ENCODE measurements at places on chromosomes 16 and 17. TPM values are rescaled to one million over a fixed set of nuclear protein-coding genes. Genes with fewer than 3 reads are reported as not detected.

Gene OTOP2
- total RNA-seq: not detected

GRCh38 chr16:67734731-67735201, 15.7 kb upstream of the GFOD2 start:
- DNase-seq: peak; percentile 38

Gene TNK1
- not detected for total RNA-seq

DNA sequence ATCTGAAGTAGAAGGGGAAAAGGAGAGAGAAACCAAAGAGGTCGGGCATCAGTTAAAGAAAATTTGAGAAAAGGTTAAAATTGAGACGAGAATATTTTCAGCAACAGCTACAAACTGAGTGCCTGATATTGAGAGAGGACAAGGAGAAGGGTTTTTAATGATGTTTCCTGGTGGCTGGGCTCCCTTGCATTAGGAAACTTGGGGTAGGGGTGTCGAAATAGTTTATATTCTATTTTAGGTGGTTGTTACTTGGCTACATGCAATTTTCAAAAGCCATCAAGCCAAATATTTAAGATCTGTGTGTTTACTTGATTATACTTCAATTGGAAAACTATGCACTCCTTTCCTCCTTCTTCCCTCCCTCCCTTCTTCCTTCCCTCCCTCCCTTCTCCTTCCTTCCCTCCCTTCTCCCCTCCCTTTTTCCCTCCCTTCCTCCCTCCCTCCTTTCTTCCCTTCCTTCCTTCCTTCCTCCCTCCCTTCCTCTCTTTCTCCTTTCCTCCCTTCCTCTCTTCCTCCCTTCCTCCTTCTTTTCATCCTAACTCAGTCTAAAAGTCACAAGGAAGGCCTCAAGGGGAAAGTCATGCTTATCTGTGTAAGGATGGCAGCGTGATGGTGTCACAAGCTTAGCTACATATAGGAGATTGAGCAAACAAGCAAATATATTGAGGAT, 1.8 kb upstream of the APOH start:
- no peak for DNase-seq

Gene HSPB9
- total RNA-seq: not detected

GRCh38 chr16:74455619-74456289, 34.5 kb upstream of the CLEC18B start:
- DNase-seq: peak; percentile 93

DNA sequence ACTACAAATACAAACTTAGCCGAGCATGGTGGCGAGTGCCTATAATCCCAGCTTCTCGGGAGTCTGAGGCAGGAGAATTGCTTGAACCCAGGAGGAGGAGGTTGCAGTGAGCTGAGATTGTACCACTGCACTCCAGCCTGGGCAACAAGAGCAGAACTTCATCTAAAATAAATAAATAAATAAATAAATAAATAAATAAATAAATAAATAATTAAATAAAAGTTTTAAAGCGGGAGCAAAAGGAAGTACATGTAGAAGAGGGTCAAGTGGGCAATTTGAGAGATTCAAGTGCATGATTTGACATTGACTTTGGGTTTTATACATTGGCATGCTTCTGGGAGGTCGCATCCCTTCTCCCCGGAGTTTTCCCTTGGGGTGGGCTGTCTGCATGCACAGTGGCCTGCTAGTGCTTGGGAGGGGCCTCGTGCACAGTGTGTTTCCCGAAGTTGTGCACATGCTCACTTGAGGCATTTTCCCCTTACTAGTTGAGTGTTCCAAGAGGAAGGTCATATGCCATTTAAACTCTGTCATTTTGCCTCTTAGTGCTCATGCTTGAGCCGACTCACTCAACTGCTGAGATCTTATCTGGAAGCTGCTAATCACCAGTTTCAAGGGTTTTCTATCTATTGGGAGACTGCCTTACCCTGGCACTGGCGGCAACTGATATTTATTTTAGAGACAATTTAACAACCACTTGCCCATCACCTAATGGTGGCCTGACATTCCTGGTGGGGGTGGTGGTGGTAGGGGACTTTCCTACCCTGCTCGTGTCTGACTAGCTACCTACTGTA, 193.2 kb upstream of the MPHOSPH6 start:
- no peak for DNase-seq

DNA sequence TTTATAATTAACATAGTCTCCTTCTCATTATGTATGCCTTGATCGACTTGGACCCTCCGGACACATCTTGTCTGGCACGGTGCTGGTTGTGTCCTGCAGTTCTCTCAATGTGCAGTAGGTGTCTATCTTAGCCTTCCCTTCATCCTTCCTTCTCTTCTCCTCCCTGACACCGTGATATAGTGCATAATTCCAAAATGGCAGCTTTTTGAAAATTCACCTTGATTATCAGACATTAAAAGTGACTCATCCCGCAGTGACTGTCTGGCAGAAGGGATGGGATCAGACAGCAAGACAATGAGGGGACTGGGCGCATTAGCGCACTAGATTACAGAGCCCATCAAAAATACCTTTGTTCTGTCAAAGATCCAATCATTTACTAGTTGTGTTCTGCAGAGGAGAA, 70.0 kb upstream of the PMFBP1 start:
- no peak for DNase-seq

DNA sequence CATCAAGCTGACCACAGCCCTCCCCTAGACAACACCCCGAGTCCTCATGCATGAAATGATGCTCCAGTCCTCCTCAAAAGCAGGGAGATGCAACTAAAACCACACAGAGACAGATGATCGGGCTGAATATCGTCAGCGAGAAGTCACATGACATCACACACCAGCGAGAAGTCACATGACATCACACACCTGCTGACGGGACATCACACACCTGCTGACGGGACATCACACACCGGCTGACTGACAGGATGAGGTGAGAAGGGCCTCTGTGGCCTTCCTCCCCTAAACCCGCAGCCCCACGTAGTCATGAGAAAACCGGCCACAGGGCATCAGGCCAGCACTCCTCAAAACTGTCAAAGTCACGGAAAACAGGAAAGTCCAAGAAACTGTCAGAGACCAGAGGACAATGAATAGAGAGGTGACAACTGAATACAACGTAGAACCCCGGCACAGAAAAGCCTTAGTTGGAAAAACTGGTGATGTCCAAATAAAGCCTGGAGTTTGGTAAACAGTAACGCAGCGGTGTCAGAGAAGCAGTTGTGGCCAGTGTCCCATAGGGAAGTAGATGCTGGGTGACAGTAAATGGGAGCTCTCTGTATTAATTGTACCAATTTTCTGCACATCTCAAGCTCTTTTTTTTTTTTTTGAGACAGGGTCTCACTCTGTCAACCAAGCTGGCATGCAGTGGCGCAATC, 14.3 kb downstream of the LITAF start:
- no peak for DNase-seq

Gene INCA1
- total RNA-seq: 0.36 TPM

- DNase-seq: peak; percentile 96
Measured at GRCh38 chr16:2196162-2196980, at the start of gene CASKIN1. TSS of gene CASKIN1 (minus strand) at chr16:2196605. CDS start at chr16:2196432, 173 bp downstream.

Gene FBXO39
- 0.59 TPM for total RNA-seq

Gene CCL17
- not detected for total RNA-seq

DNA sequence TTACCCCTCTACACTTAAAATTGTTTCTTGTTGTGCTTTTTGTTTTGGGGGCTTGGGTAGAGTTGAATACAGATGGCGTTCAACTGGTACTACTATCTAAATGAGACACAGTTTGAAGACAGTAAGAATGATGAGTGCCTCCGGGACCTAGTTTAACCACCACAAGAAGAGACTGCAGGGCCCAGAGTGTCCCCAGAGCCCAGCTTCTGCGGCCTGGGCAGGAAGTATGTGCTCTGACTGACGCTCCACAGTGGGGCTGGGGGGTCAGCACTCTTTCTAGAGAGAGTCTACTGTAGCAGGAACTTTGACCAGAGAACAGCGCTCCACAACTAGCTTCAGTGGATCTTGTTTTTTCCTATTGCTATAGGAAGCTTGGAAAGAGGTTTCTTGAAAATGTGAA, 174.0 kb downstream of the VPS53 start:
- DNase-seq: no peak

DNA sequence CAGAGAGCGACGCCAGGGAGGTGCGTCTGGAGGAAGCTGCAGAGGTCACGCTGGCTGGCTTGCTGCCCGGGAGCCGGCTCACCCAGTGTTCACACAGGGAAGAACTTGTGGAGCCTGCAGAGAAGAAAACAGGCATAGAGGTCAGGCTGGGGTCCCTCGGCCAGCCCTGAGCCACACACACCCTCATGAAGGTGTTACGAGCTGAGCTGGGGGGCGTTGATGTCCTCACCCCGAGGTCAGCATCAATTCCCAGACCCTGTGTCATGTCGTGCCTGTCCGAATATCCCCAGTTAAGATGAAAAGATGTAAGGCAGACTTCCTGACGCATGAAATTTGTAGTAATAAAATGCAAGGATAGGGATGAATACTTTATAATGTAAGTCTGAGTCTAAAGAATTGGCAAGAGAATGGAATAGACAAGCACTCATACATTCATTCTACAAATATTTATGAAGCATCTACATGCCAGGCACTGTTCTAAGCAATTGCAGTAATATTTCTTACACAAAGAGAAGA, 77.1 kb downstream of the USP31 start:
- DNase-seq: peak; percentile 83

Gene OR1F1
- total RNA-seq: not detected

DNA sequence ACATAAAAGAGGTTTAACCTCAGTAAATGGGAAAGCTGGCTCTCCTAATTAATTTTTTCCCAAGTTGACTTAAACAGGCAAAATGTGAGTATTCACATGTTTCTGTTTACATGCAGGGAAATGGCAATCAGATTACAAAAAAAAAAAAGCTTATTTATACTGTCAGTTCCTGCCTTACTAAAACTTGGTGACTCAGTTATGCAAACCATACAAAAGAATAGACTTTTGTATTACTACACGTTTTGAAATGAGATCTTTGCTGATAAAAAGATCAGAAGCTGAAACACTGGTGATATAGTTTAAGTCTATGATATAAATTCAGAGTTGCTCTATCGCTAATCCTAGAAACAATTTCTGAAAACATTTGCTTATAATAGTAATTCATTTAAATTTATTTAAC, 9.4 kb upstream of the KCNJ2 start:
- no peak for DNase-seq

Data from osteoblast (primary cell).